ENCODE measurements at places on chromosomes 1 and 21. TPM values are rescaled to one million over a fixed set of nuclear protein-coding genes. Genes with fewer than 3 reads are reported as not detected.
A peak's percentile ranks its signal among the peaks of the same experiment; 100 is the strongest.

DNA sequence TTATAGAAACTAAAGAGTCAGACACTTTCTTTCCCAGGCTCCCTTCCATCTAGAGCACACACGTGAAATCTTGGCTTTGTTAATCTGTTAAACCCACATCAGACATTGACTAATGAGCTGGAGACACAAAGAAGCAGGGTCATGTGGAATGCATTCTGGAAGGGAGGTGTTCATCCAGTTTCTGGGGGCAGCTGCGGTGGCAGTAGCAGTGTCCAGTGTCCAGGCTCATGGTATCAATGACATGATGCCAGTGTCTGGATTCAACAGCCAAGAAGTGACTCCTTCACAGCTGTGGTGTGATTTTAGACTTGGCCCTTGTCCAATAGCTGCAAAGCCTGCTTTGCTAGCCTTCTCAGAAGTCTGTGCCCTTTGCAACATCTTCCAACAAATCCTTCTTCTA is 95.2 kb downstream of the NTPCR start:
- no peaks in the 10 kb centered on the region for H3K4me1 ChIP-seq
- no peak overlapping the region for H3K4me3 ChIP-seq
- H3K36me3 ChIP-seq, result peaks cover 45% of the 10 kb centered on the region
- H3K27me3 ChIP-seq, result no peaks in the 10 kb centered on the region
- DNase-seq, result no peak

RHBG gene
- not detected for total RNA-seq

GRCh38 chr1:231962636-231963035 is 336.0 kb downstream of the DISC1 start:
- DNase-seq, result no peak
- H3K27me3 ChIP-seq, result no peaks in the 10 kb centered on the region
- H3K4me1 ChIP-seq, result no peaks in the 10 kb centered on the region
- no peak overlapping the region for H3K4me3 ChIP-seq
- peaks cover 19% of the 10 kb centered on the region for H3K36me3 ChIP-seq
- no peak overlapping the region for H3K27ac ChIP-seq

GBP7 gene
- not detected for total RNA-seq

OR10J1 gene
- total RNA-seq, result not detected

MAP7D1 gene
- 106 TPM for total RNA-seq

DNA sequence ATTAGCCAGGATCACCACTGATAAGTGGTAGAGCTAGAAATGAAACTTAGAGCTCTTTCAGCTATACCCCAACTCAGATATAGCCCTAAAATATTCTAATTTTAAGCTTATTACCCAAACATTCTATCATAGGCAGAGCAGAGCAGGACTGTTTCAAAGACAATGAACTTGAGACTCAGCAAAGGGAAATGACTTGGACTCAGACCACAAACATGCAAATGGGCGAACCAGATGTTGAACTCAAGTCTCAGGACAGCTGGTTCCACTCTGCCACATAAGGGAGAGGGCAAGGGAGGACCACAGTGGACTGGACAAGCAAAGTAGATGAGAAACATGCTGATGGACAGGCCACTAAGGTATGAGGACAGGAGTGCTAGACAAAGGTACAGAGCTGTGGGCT is 315.3 kb downstream of the OMA1 start:
- no peak for DNase-seq
- no peaks in the 10 kb centered on the region for H3K27me3 ChIP-seq
- H3K4me1 ChIP-seq, result no peaks in the 10 kb centered on the region
- no peak overlapping the region for H3K27ac ChIP-seq

GRCh38 chr1:7052701-7053100 is 267.4 kb downstream of the CAMTA1 start:
- no peak overlapping the region for H3K4me3 ChIP-seq
- no peak for DNase-seq
- H3K4me1 ChIP-seq, result no peaks in the 10 kb centered on the region
- H3K36me3 ChIP-seq, result no peaks in the 10 kb centered on the region
- H3K27ac ChIP-seq, result no peak overlapping the region

- H3K4me3 ChIP-seq, result no peak overlapping the region
- H3K36me3 ChIP-seq, result no peaks in the 10 kb centered on the region
- H3K4me1 ChIP-seq, result no peaks in the 10 kb centered on the region
- no peak overlapping the region for H3K27ac ChIP-seq
- peaks cover 4% of the 10 kb centered on the region for H3K27me3 ChIP-seq
- no peak for DNase-seq
Observed at GRCh38 chr1:245241526-245242130, 86.8 kb downstream of the KIF26B start.

SPATA46 gene
- not detected for total RNA-seq

GRCh38 chr1:67685558-67686266 is 711 bp downstream of the GADD45A start:
- peak overlapping the region; percentile 92 for H3K27ac ChIP-seq
- peaks cover 46% of the 10 kb centered on the region for H3K4me1 ChIP-seq
- DNase-seq, result peak; percentile 73
- H3K27me3 ChIP-seq, result no peaks in the 10 kb centered on the region
- H3K36me3 ChIP-seq, result peaks cover 22% of the 10 kb centered on the region
- peak overlapping the region; percentile 90 for H3K4me3 ChIP-seq

ANXA9 gene
- total RNA-seq, result not detected

DNA sequence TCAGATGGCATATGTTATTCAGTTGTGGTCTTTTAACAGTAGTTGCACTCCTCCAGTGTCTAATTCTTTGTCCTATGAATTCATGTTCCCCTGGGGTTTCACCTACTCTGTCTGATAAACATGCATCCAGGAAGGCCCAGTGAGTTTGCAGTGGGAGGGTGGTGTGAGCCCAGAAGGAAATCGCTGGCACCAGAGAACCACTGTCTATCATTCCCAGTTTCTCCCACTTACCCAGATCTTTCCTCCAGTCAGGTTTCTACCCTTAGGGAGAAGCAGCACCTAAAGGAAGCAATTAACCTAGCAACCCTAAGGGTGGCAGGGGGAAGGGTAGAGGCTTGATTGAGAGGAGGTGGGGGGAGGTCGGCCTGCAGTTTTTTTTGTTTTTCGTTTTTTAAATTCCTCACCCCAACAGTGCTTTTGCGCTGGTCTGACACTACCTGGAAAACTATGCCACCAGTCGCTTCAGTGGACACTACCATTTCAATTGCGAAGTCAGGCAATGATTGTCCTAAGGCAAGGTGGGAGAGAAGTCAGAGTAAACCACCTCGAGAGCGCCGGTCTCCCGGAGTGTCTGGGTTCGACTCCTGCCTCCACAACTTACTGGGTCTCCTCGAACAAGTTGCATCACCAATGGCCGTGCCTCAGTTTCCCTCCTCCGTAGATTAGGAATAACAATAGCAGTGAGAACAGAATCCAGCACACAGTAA is 766 bp upstream of the SLC44A3 start:
- H3K4me3 ChIP-seq, result peak overlapping the region; percentile 57
- H3K36me3 ChIP-seq, result no peaks in the 10 kb centered on the region
- H3K27me3 ChIP-seq, result peaks cover 29% of the 10 kb centered on the region
- no peak overlapping the region for H3K27ac ChIP-seq
- peaks cover 2% of the 10 kb centered on the region for H3K4me1 ChIP-seq
- DNase-seq, result no peak

DNA sequence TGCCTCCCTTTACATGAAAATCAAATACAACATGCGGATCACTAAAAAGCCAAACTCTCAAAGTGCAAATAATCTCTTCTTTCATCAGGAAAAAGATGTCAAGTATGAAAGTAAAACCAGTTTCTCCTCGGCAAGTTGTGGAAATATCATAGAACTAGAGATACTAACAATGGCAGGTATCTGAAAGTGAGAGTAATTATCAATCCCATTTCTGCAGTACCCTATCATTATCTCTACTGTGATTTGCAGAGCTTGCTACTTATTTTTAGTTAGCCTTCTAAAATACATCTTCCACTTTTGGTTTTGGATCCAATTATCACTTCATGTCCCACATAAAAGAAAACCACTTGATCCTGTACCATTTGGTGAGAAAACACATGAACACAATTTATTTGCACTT is 3.0 kb downstream of the TP53BP2 start:
- H3K27me3 ChIP-seq, result no peaks in the 10 kb centered on the region
- peaks cover 5% of the 10 kb centered on the region for H3K36me3 ChIP-seq
- peaks cover 53% of the 10 kb centered on the region for H3K4me1 ChIP-seq
- no peak for DNase-seq
- peak overlapping the region; percentile 26 for H3K4me3 ChIP-seq
- H3K27ac ChIP-seq, result no peak overlapping the region

ZBTB8A gene
- 0.35 TPM for total RNA-seq

GRCh38 chr21:18251065-18251464 is 6.4 kb downstream of the CHODL start:
- no peaks in the 10 kb centered on the region for H3K4me1 ChIP-seq
- peaks cover under 1% of the 10 kb centered on the region for H3K36me3 ChIP-seq
- DNase-seq, result no peak
- peaks cover 4% of the 10 kb centered on the region for H3K27me3 ChIP-seq
- no peak overlapping the region for H3K4me3 ChIP-seq

DNA sequence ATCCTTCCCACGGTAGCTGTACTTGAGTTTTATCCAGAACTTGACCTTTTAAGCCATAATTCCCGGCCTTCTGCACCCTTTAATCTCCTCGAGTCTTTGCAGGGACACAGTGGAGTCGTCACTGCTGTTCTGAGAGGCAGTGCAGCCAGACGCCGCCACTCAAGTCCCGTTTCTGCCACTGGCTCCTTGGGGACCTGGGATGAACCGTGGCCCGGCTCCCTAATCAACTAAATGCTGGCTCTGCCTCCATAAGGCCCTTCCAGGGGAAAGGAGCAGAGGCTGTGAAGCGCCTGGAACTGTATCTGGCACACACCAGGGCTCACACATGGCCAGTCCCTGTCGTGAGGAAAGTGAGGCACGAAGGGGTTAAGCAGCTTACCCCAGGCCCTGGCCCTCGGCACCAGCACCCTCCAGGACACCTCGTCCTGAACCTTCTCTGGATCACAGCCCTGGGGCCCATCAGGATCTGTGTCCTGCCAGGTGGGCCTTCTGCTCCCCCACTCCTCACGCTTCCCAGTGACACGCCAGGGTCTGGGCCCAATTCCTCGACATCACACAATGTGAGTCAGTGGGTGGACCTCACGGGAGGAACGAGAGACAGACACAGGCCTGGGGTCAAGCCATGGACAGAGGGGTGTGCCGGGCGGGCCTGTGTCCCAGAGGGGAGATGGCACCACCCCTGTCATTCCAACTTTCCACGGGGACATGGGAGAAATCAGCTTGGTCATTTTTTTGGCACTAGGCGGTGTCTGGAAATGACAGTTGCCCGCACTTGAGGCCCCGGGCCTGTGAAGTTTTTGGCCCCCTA is 23.5 kb upstream of the C1orf174 start:
- peaks cover 2% of the 10 kb centered on the region for H3K27me3 ChIP-seq
- H3K4me3 ChIP-seq, result no peak overlapping the region
- peaks cover 10% of the 10 kb centered on the region for H3K4me1 ChIP-seq
- H3K36me3 ChIP-seq, result no peaks in the 10 kb centered on the region
- no peak for DNase-seq
- H3K27ac ChIP-seq, result no peak overlapping the region

DNA sequence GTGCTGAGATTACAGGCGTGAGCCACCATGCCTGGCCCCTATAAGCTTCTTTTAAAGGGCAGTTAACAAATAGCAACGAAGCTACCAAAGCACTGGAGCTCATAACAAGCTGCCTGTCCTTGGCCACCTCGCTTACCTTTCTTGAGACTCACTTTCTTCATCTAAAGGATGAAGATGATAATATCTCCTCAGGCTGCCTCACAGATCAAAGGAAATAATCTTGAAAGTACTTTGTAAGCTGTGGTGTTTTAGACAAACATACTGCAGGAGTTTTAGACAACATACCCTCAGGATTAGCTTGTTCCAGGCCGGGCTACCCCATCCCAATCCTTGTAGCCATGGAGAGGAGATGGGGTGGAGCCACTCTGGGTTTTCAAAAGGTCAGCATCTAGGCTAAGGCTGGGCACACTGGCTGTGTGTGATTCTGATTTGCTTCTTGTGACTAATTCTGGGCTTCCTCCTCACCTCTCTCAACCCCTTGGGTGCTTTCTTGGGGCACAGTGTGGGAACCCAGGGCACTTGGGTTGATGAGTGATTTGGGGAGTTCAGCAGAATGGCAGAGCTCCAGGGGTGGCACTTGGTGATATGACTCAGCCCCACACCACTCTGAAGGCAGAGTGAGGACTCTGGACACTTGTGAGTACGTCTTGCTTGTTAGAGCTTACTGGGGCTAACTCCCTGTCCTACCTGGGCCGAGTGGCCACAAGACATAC is 5.2 kb downstream of the GPR25 start:
- peak; percentile 76 for DNase-seq
- H3K27ac ChIP-seq, result no peak overlapping the region
- peaks cover 24% of the 10 kb centered on the region for H3K27me3 ChIP-seq
- no peaks in the 10 kb centered on the region for H3K36me3 ChIP-seq

DNA sequence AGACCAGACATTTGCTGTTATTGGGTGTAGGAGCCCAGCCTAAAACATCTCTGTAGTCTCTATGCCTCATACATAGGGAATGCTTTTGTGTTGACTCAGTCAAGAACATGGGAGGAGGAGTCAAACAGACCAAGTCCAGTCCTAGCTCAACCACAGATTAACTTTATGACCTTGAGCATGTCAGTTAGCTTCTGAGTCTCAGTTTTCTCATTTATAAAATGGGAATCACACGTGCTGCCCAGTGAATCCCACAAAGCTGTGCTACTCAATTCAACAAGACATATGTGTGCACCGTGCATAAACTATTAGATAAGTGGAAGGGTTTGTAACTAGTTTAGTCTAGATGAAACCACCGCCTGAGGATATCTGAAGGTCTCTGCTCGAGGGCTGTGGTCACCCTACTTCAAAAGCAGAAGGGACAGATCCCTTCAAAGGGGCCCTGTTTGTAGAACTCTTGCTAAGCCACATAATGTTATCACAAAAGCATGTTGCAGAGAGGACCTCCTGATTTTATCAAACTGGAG is 109.5 kb upstream of the NFIA start:
- no peak for DNase-seq
- H3K4me3 ChIP-seq, result no peak overlapping the region
- no peaks in the 10 kb centered on the region for H3K27me3 ChIP-seq
- H3K4me1 ChIP-seq, result no peaks in the 10 kb centered on the region

- DNase-seq, result no peak
- no peaks in the 10 kb centered on the region for H3K4me1 ChIP-seq
- H3K4me3 ChIP-seq, result no peak overlapping the region
- no peaks in the 10 kb centered on the region for H3K27me3 ChIP-seq
- no peaks in the 10 kb centered on the region for H3K36me3 ChIP-seq
Observed at GRCh38 chr1:86227026-86227425, 70.5 kb upstream of the COL24A1 start.

CXADR gene
- 0.27 TPM for total RNA-seq

SLAMF7 gene
- 82.2 TPM for total RNA-seq
